ENCODE measurements at places on chromosomes 3 and 15.

DNA sequence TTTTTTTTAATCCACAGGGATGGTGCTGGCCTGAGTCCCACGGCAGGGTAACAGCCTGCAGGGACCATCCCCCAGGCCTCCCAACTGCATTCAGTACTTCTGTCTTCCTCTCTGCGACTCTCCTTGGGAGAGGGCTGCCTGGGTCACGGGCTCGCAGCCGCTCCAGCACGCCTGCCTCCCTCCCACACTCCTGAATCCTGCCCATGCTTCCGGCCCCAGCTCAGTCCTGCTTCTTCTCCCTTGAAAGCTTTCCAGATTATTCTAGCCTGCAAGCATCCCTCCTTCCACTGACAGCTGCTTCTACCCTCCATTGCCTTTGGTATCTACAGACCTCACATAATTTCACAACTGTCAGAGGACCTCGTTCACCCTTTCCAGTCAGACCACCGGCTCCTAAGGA, 32.4 kb downstream of the MEGF11 start:
- no peak for DNase-seq

- DNase-seq = no peak
Measured at GRCh38 chr3:11807686-11808085, 39.0 kb downstream of the TAMM41 start.

DNA sequence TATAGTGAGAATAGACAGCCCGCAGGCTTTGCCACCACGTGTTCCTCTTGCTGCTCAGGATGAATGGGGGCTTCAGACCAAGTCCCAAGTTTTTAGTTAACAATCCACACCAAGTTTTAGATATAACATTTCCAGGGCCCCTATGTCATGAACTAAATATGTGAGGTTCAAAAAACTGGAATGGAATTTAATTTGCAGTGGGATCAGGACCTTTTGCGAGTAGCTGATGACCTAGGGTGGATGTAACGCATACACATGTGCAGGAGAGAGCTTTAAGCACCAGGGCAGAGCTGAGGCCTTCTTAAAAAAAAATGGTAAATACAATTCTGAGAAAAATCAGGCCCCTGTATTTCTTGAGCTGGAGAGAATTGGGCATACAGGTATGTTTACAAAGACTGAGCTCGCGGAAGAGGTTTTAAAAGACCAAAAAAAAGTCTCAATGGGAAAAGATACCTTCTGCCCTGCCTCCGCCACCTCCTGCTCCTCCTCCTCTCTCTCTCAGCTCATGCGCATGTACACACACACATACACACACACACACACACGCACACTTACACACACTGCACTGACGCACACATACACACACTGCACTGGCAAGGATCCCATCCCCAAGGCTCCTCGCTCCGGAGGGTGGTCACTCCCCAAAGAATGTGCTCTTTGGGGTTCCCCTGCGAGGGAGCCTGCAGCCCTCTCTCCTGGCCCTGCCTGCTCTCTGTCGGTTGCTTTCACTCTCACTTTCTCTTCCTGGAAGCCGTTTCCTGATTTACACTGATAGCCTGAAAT, 48.2 kb upstream of the IGF1R start:
- DNase-seq = peak; percentile 15

GRCh38 chr3:174202561-174202960, 656.6 kb upstream of the NAALADL2 start:
- no peak for DNase-seq

DNA sequence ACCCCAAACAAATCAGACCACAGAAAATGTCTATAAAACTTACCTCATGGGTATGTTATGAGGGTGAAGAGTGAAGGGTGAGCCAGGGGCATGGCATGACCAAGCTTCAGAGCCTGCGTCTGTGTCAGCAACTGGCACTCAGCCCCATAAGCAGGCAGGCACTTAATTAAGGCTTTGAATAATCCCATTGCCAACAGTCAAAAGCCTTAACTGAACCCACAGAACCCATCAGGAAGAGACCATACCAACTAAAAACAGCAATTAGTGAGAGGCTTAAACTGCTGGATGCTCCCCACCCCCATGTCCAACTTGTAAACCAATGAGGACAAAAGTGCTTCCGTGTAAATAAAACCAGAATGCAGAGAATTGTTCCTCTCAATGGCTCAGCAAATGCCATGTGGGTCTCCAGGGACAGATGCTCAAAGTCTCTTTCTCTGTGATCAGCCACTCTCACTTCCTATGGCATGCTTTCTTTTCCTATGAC, 126.0 kb downstream of the MYLK start:
- no peak for DNase-seq
